ENCODE measurements at places on chromosomes 4 and X.

DNA sequence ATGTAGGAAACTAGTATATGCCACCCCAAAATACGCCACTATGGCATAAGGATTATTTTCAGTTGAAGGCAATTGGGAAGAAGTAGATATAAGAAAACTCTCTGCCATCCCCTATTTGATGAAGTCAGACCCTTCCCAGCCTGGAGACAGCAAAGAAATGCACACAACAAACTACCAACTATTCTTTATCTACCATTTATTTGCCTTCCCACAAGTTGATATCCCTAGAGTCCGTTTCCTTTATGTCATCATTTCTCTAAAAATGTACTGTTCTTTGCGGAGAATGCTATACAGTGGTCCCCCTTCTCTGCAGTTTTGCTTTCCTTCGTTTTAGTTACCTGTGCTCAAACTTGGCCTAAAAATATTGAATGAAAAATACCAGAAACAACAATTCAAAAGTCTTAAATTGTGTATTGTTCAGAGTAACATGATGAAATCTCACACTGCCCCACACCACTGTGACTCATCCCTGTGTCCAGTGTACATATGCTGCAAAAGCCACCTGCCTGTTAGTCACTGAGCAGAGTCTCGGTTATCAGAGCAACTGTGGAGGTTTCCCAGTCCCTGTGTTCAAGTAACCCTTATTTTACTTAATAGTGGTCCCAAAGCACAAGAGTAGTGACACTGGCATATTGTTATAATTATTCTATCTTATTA is 152.3 kb downstream of the WDFY3 start:
- no peak for DNase-seq

DNA sequence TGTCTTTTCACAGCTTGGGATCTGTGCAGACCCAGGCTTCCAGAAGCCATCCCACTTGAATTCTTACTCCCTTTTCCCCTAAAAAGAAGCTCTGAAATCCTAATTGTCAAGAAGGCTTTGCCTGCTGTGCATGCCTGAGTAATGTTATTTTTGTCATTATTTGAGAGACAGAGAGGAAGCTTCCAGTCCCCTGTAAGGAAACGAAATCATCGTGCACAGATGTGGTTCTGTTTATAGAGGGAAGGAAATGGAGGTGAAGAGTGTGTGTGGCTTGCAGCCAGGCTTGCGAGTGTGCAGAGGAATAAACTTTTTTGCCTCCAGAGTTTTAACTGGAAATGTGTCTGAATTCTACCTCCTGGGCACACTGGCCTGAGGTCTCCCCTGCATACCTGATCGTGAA is 70.2 kb downstream of the TBL1X start:
- no peak for DNase-seq

GRCh38 chrX:25178555-25178954 is 162.8 kb upstream of the ARX start:
- DNase-seq: no peak

DNA sequence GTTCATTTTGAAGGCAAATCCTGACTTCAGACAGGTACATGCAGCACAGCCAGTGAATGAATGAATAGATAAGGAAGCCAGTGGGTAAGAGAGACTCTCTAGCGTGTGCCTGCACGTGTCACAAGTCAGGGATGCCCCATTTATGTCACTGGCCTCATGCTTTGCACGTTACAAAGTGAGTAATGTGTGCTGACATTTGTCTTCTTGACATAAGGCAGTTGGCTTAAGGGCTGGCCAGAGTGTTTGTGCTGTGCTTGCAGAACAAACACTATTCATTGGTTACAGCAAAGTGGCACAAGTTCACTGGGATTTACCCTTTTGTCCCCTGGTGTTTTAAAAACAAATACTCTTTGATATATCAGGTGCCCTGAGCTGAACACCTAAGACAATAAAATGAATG is 55.9 kb downstream of the CRMP1 start:
- no peak for DNase-seq

- DNase-seq: no peak
These were observed 224.7 kb upstream of the PPP1R2C start for GRCh38 chrX:43002526-43003203.

- DNase-seq: no peak
These were observed 735 bp upstream of the GABRE start for GRCh38 chrX:151975228-151975593.

GRCh38 chr4:132026816-132027215 is 1122.3 kb upstream of the PCDH10 start:
- DNase-seq: no peak

DNA sequence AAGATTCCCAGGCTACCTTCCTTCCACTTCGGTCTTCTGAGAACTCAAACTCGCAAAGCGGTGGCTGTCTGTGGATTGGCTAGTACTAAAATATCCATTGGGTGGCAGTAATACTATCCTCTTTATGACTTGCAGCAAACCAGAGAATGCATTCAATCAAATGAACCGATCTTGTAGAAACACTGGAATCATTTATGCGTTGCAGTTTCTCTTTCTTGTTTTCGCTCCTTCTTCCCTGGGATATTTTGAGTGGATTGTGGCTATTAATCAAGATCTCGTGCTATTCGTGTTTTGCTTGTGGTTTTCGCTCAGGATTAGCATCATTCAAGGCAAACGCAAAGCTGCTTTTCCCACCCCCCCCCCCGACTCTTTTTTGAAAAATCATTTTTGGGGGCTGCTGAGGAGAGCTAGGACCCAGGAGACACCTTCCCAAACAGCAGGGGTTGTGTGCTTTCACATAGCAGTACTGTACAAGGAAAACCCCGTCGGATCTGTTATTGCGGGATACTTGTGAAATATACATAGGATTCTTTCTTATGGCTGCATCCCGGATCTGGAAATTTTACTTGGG is at the start of gene IL1RAPL1:
IL1RAPL1 (plus strand) TSS at position 466 of the 571 bp plus-strand sequence.
- no peak for DNase-seq

- no peak for DNase-seq
These were observed 230.2 kb upstream of the AGTR2 start for GRCh38 chrX:115940348-115940747.

- DNase-seq: no peak
These were observed 45.8 kb upstream of the ARSJ start for GRCh38 chr4:114025176-114025777.

DNA sequence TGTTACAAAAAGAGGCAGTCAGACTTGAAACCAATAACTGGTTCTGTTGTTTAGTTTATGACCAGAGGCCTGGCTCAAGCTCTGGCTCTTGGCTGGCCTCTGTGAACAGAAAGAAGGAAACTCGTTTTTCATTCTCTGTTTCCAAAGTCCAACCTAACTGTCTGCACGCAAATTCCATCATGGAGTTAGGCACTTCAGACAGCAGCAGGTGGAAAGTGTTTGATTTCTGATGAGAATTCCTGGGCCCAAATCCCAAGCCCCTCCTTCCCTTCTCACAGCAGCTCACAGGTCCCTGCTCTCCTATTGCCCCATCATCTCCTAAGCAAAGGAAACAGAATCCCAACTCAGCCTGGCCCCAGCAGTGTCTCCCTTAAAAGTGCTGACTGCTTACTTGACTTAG is 42.8 kb upstream of the FGF16 start:
- no peak for DNase-seq

DNA sequence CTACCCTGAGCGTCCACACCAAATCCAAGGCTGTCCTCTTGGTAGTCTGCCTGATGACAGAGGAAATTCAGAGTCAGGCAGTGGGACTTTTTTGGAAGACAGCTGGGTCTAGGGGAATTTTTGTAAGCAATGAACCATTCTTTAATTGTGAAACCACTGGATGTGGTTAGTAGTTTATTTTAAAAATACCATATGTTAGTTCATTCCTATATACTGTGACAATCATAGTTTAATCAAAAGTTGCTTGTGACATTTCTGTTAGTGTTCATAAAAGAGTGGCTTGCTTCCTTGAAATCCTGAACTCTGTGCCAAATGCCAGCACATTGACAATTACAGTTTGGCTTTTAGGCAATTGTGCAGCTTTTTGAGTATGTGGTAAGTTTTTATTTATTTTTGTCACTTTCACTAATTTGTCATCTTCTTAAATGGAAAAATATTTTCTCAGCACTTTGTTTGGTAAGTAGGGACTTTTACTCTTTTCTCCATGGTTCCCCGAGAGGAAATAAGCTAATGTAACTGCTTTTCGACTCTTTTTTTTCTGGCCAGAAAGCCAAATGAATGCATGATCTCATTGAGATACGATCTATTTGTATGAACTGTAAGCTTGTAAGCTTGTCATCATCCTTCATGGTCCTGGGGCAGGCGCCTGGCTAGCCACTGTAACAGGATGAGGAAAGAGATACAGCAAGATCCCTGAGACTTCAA is 72.6 kb upstream of the SLC4A4 start:
- no peak for DNase-seq

GRCh38 chr4:73707918-73708577 is 32.3 kb upstream of the CXCL8 start:
- DNase-seq: no peak

DNA sequence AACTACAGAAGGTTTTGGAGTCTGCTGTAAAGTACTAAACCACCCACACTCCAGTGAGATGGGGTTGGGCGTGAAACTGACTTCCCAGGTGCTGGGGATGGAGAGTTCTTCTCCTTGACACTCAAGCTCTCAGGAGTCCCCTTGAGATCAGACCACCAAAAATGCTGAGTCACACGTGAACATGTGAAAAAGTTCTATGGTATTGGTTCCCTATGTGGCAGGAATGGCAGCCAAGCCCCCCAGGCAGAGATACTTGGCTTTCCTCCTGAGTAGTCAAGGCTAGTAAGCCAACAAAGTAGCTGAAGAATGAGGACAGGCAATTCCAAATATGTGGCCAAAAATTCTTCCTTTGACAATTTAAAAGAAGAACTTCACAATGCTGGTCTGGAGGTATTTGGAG is 222.0 kb upstream of the ADAMTS3 start:
- no peak for DNase-seq

DNA sequence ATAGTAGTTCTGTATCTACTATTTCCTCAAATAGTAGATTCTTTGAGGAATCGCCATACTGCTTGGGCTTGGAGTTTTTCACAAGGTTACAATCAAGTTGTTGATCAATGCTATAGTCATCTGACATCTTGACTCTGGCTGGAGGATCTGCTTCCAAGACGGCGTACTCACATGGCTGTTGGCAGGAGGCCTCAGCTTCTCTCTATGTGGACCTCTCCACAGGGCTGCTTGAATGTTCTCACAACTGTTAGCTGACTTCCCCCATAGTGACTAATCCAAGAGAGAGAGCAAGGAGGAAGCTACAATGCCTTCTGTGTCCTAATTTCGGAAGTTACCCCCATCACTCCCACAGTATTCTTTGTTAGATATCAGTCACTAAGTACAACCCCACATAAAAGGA is 10.3 kb downstream of the EGFL6 start:
- DNase-seq: no peak

DNA sequence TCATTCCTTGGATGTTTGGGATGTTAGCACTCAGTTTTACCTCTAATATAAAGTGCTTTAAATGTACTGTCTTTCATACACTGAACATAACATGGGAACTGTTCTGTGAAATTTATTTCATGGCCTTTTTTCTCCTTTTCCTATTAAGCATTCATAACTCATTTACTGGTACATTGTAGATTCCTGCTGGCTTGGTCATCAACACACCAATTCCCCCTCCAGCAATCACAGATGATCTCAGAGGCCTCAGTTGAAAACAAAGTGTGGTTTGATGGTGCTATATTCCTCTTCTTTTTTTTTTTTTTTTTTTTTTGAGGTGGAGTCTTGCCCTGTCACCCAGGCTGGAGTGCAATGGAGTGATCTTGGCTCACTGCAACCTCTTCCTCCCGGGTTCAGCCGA is 61.9 kb upstream of the FAM47B start:
- DNase-seq: no peak

DNA sequence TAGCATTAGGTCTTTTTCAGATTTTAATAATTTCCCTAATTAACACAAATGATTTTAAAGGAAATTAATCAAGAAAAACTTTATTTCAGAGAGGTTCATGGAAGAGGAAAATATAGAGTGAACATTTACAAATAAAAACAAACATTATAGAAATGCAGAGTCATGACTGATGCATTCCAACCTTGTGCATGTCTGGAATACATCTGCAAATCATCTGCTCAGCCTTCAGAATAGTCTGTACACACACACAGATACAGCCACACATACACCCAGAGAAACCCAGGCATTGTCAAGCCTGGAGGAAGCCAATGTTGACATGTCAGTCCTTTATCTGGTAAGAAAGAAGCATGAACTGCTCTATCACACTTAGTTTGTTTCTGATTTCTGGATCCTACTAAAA is 61.3 kb upstream of the NFKB1 start:
- DNase-seq: no peak

DNA sequence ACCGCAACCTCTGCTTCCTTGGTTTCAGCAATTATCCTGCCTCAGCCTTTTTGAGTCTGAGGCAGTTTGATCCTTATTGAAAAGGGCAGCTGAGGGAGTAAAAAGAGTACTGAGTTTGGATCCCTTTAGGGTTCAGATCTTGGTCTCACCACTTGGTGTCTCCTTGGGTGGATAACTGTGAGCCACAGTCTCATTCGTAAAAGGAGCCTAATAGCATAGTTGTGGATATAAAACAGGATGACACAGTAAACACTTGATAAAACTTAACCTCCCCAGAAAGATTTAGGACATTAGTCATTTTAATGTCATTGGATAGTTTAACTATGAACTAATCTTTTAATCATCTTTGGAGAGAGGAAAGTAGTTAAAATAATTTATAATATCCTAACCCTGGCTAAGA is 173.0 kb downstream of the ANK2 start:
- no peak for DNase-seq

DNA sequence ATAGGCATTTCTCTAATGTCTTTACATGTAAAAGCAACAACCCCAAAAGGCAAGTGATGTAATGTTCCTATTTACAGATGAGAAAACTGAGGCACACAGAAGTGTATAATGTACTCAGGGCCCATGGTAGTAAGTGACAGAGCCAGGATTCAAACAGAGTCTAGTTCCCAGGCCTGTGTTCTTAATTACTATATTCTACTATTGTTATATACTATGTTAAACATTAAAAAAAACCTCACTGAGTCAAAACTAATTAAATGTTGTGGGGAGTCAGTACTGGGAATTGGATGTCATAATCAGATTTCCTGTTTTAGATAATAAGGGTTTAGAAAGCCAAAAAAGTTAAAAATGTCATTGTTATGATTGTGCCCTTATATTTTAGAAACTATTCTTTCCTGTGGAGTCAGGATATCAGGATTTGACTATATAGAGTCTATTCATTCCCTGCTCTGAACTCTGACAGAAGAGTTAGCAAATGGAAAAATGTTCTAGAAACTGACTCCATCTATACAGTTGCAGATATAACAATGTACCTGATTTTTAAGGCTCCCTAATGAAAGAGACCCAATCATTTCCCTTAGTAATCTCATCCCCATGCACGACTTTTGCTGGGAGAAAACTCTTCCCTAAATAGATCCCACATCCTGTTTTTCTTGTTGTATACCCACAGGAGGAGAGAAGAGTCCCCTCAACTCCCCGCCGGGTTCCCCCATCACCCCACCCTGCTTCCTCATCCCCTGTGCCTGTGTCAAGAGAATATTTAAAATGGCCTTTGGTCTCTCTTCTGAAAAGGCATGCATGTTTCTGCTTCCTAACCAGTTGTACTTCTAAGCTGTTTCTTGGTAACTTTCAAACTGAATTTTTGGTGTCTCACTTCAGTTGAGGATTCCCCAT is 69.7 kb downstream of the REELD1 start:
- DNase-seq: no peak
